ENCODE measurements at places on chromosomes 6 and 20. TPM values are rescaled to one million over a fixed set of nuclear protein-coding genes. Genes with fewer than 3 reads are reported as not detected.

The MCHR2 gene
- not detected for polyA plus RNA-seq

The PHACTR3 gene
- 0.10 TPM for polyA plus RNA-seq

The TOX2 gene
- 6.1 TPM for polyA plus RNA-seq

The HLA-B gene
- polyA plus RNA-seq, result 18.9 TPM

The RAB5IF gene
- 108 TPM for polyA plus RNA-seq

The SPEF1 gene
- polyA plus RNA-seq, result 1.6 TPM

The LY6G6D gene
- polyA plus RNA-seq, result not detected

The RREB1 gene
- polyA plus RNA-seq, result 1.5 TPM

The SUPT3H gene
- polyA plus RNA-seq, result 10.9 TPM

The EFCAB8 gene
- polyA plus RNA-seq, result not detected

The BMP5 gene
- 0.05 TPM for polyA plus RNA-seq

The TBX18 gene
- 29.8 TPM for polyA plus RNA-seq

The LY6G6C gene
- 0.08 TPM for polyA plus RNA-seq

The CLPSL2 gene
- not detected for polyA plus RNA-seq

The FAM217A gene
- not detected for polyA plus RNA-seq

The PACRG gene
- 0.52 TPM for polyA plus RNA-seq

The RPS10 gene
- polyA plus RNA-seq, result 5,166 TPM

The C6orf52 gene
- 0.71 TPM for polyA plus RNA-seq

The PPP1R16B gene
- 0.91 TPM for polyA plus RNA-seq

The DLL1 gene
- polyA plus RNA-seq, result 0.25 TPM

The SERINC3 gene
- polyA plus RNA-seq, result 105 TPM

All from SK-N-SH (cell line).